Left forelimb (tissue), 1 donor: ENCODE measurements at places on chromosomes 7 and 10.

GRCh38 chr7:159218607-159219006 lies 73.9 kb upstream of the VIPR2 start:
- DNase-seq = peak; percentile 54

DNA sequence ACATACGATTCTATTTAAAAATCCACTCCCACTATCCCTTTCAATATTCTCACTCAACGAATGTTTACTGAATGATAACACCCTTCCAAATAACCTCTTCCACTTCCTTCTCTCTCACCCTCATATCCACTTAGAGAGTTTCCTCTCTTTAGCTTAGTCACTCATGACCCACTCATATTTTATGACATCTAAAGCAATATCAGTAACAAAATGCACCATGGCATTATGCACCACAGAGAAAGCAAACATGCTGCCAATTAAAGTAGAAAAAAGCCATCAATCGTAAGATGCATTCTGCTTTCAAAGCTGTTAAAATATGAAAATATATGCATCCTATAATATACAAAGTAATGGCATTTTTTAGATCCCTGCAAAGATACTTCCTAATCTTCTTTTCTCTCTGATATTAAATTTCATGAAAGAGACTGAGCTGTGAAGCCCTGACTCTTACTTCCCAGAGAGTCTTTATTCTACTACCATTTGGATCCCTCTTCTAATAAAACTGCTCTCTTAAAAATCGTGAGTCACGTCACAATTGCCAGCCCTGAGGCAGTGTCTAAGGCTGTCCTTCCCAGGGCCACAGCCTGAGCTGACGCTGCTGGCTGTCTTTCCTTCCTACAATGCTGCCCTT lies 283.0 kb upstream of the KLF6 start:
- DNase-seq = no peak

- DNase-seq = no peak
Observed at GRCh38 chr7:73442222-73442902, 8.8 kb downstream of the FZD9 start.

- no peak for DNase-seq
Observed at GRCh38 chr10:91953600-91954160, 30.1 kb downstream of the BTAF1 start.

- DNase-seq = no peak
Observed at GRCh38 chr7:38929460-38930171, 20.6 kb upstream of the VPS41 start.

- DNase-seq = no peak
Observed at GRCh38 chr7:2851497-2851896, 7.4 kb upstream of the GNA12 start.

- DNase-seq = no peak
Observed at GRCh38 chr10:89627830-89628229, 17.2 kb downstream of the PANK1 start.

GRCh38 chr10:48238826-48239520 lies 35.5 kb downstream of the FRMPD2 start:
- DNase-seq = peak; percentile 25

GRCh38 chr7:47771336-47771989 lies 176.8 kb downstream of the PKD1L1 start:
- no peak for DNase-seq

- peak; percentile 40 for DNase-seq
Observed at GRCh38 chr10:1153805-1154351, 97.7 kb downstream of the WDR37 start.

DNA sequence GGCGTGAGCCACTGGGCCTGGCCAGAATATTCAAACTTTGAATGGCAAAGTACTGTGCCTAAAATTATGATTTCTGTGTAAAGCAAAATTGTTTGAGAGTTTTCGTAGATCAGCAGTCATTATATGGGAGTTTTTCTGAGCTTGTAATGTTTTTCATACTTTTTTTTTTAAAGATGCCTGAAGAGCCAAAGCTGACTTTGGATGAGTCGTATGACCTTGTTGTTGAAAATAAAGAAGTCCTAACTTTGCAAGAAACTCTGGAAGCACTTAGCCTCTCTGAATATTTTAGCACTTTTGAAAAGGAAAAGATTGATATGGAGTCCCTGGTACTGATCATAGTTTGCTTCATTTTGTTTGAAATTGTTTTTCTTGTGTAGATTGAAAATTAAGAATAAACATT lies 26.7 kb downstream of the SEC23IP start:
- no peak for DNase-seq

DNA sequence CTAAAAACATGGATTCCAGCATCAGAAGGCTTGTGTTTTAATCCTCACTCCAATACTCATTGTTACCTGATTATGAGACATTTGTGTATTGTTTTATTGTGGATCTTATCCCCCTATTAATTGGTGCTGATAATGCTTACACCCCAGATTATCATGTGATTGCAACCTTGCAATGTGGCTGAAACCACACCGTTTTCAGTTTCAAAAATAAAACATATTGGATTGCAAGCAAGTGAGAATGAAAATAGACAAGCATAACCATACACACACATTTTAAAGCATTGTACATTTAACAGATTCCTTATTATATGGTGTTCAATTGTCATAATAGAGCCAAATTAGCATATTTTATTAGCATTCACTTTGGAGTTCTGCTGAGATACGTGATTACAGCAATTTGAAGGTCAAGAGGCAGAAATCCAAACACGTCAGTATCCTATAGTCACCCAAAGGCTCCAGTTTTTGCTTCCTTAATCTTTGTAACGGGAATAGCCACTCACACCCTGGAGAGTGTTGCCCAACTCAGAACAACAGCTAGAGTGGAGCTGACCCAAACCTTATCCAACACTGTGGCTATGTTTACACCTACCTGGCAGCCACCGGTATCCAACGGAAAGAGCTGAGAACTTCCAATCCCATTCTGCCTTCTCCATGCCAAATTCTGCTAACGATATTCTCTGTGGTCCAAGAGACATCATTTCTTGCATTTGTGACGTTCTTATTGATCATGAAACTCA lies 317.1 kb upstream of the KLF6 start:
- DNase-seq = no peak

- DNase-seq = peak; percentile 83
Observed at GRCh38 chr10:24952143-24952706, at the start of gene PRTFDC1. Gene PRTFDC1 (minus strand): TSS chr10:24952606. CDS start chr10:24952575, 31 bp downstream.

- no peak for DNase-seq
Observed at GRCh38 chr7:7761974-7762779, 43.8 kb upstream of the RPA3 start.

DNA sequence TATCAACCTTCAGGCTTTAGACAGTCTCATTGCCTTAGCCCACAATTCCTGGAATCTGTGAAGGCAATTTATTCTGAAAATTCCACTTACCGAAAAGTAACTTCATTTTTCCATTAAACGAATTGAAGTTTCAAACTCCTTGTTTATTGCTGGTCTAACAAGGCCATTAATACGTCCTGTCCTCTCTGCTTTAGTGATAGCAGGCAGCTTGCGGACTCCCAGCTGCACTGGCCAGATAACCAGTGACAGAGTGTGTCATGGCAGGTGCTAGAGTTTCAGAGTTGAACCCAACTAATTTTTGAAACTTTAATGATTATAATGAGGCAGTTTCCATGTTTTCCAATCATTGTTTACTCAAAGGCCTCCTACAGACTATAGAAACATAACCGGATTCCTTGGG lies 31.1 kb downstream of the LOXL4 start:
- no peak for DNase-seq

GRCh38 chr7:50674896-50675835 lies 107.5 kb downstream of the GRB10 start:
- no peak for DNase-seq

DNA sequence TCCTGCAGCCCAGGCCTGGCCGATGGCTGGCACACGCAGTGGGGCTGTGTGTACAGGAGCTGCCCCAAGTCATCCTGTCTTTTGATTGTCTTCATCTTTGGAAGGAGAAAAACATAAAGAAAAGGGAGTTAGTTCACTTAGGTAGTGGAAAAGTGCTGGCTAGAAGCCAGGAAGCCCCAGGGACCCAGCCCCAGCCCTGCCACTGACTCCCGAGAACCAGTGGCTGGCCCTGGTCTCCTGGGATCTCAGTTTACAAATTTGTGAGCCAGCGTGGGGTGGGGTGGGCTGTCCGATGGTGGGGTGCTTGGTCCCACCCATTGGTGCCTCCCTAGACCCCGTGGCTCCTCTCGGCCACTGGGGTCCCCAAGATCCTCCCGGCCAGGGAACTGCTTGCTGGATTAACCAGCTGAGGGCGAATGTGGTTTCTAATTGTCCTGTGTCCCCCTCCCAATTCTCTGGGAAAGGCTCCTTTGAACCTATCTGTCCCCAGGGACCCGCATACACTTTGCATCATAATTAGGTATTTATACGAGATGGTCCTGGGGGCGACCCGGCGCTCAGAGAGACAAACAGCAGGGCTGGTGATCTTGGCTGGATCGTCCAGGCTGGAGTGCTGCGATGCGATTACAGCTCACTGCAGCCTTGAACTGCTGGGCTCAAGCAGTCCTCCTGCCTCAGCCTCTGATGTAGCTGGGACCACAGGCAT lies 16.3 kb upstream of the CHST12 start:
- no peak for DNase-seq

DNA sequence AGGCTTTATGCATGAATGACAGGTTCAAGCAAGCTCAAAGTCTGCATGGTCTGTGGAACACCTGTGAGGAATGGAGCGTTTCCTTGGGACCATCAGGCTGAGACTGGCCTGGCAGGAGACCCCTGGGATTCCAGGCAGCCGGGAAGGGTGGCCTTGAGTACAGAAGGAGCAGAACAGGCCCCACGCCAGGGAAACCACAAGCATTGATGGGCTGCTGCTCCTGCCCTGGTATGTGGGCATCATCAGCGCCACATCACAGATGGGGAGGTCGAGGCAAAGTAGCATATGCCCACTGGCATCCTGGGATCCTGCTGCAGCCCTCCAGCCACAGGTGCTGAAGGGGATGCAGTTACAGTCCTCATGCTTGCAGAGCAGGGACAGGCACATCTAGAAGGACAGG lies 40.9 kb downstream of the ANTXRL start:
- DNase-seq = peak; percentile 45

GRCh38 chr10:129968020-129968852 lies 4.2 kb upstream of the EBF3 start:
- no peak for DNase-seq

GRCh38 chr7:131159961-131160361 lies 167.7 kb upstream of the MKLN1 start:
- no peak for DNase-seq

GRCh38 chr10:71268247-71268691 lies 50.8 kb upstream of the SLC29A3 start:
- DNase-seq = no peak

DNA sequence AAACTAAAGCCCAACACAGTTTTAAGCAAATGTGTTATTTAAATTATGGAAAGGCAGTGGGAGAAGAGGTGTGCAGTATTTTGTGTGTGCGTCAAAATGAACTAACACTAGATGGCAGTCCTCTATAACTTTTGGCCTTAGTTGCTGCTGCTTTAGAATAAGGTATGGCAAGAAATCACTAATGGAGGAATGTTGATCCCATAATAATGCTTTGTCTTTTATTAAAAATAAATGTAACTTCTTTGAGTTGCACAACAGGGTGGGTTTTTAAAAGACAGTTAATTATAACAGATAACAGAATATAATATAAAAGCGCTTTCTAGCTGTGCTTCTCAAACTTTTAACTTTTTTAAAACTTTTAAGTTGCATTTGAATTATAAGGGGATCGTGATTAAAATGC lies 56.4 kb downstream of the BBS9 start:
- no peak for DNase-seq

GRCh38 chr10:7928536-7928935 lies 110.2 kb downstream of the TAF3 start:
- no peak for DNase-seq

DNA sequence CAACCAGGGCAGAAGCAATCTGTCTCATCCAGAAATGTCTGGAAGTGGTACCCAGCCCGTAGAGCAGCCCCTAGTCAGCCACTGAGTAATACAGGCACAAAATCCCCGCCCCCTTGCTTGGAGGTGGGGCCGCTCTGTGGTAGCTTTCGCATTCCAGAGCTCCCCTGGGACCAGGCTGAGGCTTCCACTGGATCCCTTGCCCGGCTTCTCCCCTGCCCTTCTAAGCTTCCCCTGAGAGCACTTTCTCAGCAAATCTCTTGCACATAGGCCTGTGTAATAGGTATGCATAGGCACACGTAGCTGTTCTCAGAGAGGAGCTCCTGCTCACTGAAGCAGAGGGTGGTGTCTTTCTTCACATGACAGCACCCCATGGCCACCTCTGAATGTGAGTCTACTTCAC lies 144.2 kb downstream of the BMS1 start:
- DNase-seq = no peak

DNA sequence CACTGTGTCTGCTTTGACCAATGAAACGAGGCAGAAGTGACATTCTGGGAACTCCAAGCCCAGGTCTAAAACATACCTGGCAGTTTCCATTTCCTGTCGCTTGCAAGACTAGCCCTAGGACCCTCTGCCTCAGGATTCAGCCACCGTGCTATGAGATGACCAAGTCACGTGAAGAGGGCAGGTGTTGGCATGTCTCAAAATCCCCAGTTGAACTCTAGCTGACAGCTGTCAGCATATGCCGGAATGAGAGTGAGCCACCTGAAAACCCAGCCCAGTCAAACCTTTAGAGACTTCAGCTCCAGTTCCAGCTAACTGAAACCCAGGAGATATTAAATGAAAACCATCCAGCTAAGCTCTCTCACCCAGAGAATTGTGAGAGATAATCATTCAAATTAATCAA lies 89.9 kb upstream of the PPP1R3A start:
- DNase-seq = no peak

GRCh38 chr10:114181971-114182370 lies 2.8 kb downstream of the TDRD1 start:
- DNase-seq = no peak

DNA sequence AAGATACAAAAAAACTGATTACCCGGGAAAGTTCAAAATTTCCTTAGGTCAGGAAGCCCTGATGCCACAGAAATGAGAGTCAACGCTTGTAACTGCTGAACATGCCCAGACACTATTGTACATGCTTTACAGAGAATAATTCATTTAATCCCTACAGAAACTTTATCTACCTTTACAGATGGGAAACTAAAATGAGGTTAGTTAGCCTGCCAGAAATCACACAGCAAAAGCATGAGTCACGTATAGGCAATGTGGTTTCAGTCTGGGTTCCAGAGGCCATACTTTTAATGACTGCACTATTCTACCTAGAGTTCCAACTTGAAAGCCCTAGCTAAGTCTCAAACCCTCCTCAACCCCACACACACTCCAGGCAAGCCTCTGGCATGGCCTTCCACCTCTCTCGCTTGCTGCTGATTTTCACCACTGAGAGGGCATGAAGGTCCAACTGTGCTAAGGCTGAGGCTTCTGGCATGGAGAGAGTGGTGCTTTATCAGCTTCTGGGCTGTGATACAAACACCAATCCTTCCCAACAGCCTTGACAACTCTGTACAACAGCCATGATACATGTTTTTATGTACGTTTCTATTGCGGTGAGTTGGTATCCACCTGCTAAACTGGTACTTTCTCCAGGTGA lies 1011.2 kb upstream of the GHITM start:
- no peak for DNase-seq

- DNase-seq = no peak
Observed at GRCh38 chr7:24669971-24670591, 87.2 kb downstream of the GSDME start.
